ENCODE measurements at places on chromosomes 1 and 21.

GRCh38 chr21:33268393-33268736 lies 2.2 kb downstream of the IL10RB start:
- no peak for DNase-seq

- DNase-seq, result no peak
Measured at GRCh38 chr1:63795455-63795854, 21.6 kb downstream of the ROR1 start.

DNA sequence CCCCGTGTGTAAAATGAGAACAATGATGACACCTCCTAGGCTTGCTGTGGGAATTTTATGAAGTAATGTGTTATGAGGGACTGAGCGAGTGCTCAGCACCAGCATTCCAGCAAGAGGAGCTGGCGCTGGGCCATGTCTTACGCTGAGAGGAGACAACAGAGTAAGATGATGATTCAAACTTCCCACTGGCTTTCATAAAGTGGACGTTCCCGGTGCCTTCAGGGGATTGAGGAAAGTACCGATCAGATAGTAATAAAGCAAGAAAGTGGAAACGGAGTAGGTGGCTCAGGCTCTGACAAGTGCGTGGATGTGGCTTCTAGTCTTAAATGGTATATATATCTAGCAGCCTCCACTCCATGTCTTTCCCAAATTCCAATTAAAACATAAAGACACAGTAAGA lies 23.8 kb downstream of the EPHA10 start:
- no peak for DNase-seq

- DNase-seq, result no peak
Measured at GRCh38 chr1:193069748-193070385, 10.5 kb downstream of the RO60 start.

DNA sequence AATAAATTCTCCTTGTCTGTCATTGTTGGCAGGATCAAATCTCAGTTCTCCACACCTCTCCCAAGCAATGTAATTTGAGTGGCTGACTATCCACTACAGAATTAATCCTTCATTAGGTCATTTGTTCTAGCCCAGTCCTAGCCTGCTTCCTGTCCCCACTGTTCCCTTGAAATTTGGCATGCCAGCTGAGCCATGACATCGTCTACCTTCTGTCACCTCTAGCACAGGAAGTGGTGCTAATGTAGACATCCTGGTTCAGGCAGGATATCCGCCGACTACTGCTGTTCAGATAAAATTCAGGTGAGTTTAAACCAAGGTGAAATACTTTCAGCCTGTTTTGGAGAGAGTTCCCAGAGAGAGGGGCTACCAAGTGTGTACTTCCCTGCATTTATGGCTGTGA lies 5.9 kb downstream of the CHRM3 start:
- DNase-seq, result no peak

GRCh38 chr21:40139636-40140035 lies 272.4 kb downstream of the PCP4 start:
- no peak for DNase-seq
